GM23248 (cell line): ENCODE measurements at places on chromosomes 7 and 10.

DNA sequence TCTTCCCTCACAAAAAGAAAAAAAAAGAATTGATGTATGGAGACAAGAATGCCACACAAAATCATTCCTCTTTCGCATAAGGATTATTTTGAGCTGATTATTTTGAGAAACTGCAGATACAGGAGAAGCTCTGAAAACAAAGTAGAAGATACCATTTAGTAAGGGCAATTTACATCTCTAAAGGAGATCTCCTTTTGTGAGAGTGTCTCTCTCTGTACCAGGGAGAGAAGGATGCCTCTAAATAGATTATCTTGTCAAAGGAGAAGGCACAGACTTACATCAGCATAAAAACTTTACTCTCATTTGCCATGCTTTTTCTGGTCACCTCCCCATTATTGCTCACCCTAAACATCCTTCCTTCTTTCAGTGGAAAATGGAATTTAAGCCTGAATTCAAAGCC, 747.9 kb upstream of the COBL start:
- DNase-seq, result no peak

- DNase-seq, result no peak
These were observed 309.0 kb downstream of the BICC1 start for GRCh38 chr10:58821752-58822056.

- no peak for DNase-seq
These were observed 180.1 kb downstream of the RAPGEF5 start for GRCh38 chr7:22176791-22177412.

GRCh38 chr10:5812283-5813090, 747 bp downstream of the GDI2 start:
- DNase-seq, result peak; percentile 61

DNA sequence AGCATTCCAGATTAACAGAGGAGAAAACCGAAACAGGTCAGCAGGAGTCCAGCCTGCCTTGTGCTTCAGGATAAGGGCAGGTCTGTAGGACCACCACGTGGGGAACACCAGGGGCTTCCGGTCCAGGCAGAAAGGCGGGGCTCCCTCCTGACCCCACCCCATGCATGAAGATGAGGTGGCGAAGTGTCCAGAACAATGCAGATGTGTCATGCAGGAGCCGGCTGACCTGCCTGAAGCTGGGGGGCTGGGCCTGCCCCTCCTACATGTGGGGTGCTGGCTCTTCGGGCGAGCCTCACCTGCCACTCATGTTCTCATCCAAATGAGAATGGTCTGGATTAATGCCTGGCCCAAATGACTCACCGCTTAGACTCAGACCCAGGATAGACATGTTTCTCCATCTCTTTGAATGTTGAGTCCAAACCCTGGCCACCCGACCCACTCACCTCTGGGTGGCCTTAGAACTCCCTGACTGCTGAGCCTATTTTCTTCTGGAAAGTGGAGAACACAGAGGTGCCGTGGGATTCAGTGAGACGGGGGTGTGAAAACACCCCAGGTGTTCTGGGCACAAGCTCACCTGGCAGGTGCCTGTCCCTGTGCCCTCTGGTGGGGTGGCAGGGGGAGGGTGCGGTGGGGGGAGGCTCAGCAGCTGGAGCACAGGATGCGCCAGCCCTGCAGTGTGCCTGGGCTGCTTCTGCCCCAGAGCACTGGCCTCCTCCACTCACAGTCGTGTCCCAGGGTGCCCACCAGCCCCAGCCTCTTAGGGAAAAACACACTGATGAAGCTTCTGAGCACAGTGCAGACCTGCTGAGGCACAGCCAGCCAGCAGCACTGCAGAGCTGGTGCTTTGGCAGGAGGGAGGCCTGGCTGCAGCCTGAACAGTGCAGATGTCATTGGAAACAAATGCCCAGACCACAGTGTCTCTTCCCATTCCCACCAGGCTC, 55.2 kb upstream of the GDF10 start:
- DNase-seq, result no peak

GRCh38 chr10:119253433-119254174, 46.2 kb downstream of the GRK5 start:
- DNase-seq, result peak; percentile 97

- peak; percentile 90 for DNase-seq
These were observed 21.4 kb upstream of the MKI67 start for GRCh38 chr10:128147669-128148068.

GRCh38 chr10:6170638-6171037, 32.1 kb upstream of the PFKFB3 start:
- DNase-seq, result no peak

- DNase-seq, result peak; percentile 66
These were observed 6.3 kb downstream of the TPST1 start for GRCh38 chr7:66211429-66211828.

GRCh38 chr7:63028376-63029206, 970.1 kb upstream of the ZNF722 start:
- DNase-seq, result no peak

DNA sequence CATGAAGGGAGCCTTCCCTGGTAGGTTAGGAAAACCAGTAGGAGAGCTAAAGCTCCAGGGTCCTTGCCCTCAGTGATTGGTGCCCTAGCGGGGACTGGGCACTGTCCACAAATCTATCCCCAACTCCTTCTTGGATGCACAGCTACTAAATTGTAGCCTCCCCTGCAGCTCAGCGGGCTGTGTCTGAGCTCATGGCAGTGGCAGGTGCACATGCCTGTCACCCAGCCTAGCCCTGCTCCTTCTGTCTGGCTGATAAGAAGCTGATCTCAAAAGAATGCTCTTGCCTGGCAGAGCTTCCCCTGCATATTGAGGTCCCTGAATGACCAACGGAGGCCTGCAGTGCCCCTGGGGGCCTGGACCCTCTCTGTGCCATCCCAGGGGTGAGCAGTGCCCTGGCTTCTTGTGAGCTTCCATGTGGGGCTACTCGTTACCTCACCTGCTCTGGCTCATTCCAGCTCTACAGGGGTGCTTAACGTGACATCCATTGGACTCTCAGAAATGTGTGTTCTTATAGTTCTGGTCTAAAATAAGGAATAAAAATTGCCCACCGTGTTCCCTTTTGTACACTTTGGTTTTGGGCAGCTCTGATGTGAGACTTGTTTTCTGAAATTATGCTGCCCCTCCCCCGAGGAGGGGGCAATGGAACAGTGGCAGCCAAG, 59.8 kb upstream of the ANTXRL start:
- DNase-seq, result no peak

DNA sequence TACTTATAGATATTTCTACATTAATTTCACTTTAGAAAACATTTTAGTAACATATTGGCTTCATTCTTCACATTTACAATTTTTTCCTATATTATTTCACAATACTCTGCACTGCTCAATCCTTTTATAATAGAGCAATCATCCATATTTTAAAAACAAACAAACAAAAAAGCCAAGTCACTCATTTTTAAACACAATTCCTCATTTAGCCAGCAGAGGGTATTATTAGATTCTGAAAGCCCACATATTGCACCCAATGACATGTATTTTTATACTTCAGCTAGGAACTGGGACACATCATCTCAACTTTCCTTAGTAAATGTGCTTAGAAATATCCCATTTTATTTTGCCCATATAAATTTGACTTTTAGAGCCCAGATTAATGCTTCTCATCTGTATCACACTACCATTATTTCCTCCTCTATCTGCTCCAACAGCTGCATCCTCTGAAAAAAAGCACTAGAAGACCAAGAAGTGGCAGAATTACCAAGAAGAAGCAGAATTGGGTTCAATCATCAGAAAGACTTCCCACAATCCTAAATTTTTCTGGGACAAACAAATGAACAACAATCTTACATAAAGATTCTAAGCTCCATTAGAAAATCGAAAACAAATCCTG, 29.5 kb downstream of the CTNNA3 start:
- peak; percentile 48 for DNase-seq

DNA sequence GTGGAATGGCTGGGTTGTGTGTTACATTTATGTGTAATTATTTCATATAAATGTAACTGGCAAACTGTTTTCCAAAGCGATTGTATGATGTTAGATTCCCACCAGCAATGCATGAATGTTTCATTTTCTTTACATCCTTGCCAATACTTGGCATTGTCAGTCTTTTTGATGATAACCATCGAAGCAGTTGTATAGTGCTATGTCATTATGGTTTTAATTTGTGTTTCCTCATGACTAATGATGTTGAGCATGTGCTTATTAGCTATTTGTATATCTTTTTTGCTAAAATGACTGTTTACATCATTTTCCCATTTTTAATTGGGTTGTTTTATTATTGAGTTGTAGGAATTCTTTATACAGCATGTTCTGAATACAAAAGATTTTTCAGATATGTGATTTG, 22.3 kb downstream of the AHCYL2 start:
- DNase-seq, result peak; percentile 9

DNA sequence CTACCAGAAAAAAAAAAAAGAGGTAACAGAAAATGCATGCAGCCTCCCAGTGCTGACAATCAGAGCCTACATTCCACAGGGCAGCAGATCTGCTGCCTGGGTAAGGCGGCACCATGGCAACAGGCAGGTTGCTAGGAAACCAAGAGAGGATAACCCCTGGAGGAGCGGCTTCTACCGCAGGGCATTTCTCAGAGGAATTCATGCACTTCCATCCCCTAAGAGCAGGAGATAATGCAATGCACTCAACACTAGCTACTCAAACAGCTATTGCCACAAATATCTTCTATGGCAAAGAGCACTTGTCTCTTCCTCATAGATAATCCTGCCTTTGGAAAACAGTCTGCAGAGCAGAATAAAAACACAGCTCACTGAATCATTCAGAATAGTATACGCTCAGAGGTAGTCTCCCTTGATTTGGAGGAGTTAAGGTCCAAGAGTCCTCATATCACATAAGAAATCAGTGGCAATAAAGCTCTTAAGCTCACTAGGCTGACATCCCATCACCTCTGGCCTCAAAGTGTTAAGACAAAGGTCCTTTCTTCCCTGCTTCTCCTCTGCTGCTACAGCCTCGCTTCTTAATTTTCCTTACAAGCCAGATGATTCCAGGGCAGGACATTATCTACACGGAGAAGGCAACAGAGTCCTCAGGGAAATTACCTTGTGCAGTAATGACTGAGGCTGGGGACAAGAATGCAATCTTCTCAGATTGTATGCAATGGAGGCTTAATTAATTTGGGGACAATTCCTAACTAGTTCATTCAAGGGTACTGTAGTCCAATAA, 10.7 kb downstream of the PSAP start:
- DNase-seq, result peak; percentile 91

- DNase-seq, result no peak
These were observed 140.3 kb upstream of the TCF7L2 start for GRCh38 chr10:112809736-112810135.

GRCh38 chr10:132444877-132445351, 47.9 kb downstream of the PWWP2B start:
- no peak for DNase-seq

- no peak for DNase-seq
These were observed 39.8 kb downstream of the FOXL3 start for GRCh38 chr7:329691-330281.

DNA sequence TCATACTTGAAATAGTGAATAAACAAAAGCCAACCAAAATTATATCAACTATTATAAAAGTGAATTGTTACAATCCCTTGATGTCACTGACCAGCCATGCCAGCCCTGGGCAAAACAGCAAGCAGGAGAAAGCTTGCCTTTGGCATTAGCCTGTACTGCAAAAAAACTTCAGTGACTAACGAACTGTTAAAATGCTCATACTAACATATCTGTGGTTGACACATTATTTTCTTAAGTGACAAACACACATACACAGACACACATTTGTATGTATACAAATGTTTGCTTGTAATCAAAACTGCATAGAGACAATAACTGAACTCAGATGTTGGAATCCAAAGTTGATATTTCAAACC, 29.5 kb downstream of the CHCHD3 start:
- DNase-seq, result peak; percentile 62

GRCh38 chr10:4699950-4700730, 125.9 kb upstream of the AKR1E2 start:
- DNase-seq, result no peak

DNA sequence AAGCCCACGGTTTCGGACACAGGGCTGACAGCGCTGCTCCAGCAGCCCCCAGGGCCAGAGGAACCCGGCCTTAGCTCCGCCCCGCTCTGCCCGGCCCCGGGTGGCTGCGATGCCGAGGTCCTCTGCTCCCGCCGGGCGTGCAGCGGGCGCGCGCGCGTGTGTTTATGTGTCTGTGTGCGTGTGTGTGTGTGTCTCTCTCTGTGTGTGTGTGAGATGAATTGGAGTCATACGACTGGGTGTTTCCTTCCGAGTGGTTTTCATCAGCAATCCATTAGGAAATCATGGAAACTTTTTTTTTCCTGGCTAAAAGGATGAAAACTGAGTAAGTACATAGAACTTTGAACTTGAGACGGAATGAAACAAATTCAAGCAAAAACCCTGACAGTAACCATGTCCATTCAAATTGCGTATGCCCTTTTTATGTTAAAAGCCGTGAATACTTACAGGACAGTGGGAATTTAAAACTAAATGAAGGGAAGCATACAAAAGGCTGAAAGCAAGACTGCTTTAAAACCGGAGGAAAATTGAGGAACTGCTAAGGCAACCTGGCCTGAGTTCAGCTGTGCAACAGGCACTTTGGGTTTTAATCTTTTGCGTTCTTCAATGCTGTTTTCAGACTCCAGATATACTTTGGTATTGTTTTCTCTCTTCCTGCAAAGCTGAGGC, at the start of gene CPED1:
Gene CPED1 (plus strand): TSS at position 121 of the 666 bp plus-strand sequence. CDS start 911 bp downstream, outside the sequence.
- peak; percentile 85 for DNase-seq

DNA sequence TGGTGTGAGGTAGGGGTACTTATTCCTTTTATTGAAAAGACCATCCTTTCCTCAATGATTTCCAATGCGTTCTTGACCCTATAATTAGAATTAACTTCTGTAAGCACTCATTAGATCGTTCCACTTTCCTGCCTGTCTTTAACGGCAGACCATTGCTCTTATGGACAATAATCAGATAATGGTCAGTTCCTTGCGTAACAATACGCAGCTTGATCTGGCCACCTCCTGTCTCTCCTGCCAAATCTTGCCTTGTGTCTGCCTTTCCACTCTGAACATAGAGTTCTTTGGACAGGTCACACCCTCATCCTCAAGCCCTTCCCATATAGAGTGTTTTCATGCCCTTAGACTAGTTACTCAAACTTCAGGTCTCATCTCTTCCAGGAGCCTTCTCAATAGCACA, 2.4 kb upstream of the WIPI2 start:
- DNase-seq, result no peak

GRCh38 chr10:51786684-51787035, 87.3 kb upstream of the CSTF2T start:
- DNase-seq, result peak; percentile 51

DNA sequence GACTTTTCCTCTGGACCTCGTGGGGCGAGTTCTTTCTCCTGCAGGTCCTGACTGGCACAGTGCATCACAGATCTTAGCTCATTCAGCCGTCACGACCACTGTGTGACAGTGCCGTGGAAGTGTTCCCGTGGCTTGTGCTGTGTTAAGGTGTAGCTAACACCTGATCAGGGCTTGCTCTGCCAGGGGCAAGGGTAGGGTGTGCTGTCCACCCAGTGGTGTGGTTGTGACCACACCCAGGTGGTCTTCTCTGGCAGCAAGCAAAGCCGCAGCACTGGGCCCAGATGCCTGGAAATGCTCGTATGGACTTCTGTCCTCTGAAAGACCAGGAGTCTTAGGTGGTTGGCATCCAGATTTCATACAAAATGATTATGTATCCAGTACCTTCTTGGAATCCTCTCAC, 86.2 kb downstream of the GLRX3 start:
- no peak for DNase-seq

GRCh38 chr7:107041097-107041496, 3.4 kb upstream of the PRKAR2B start:
- DNase-seq, result no peak
